ENCODE measurements at places on chromosomes 11 and 22. TPM values are rescaled to one million over a fixed set of nuclear protein-coding genes. Genes with fewer than 3 reads are reported as not detected.

The EHF gene
- not detected for total RNA-seq

The E2F8 gene
- 16.0 TPM for total RNA-seq

The MB gene
- total RNA-seq = not detected

The UBQLN3 gene
- not detected for total RNA-seq

The CD3E gene
- total RNA-seq = 488 TPM

The RAG2 gene
- not detected for total RNA-seq

All from activated CD4-positive, alpha-beta memory T cell treated with anti-CD3 and anti-CD28 coated beads for 36 hours (primary cell).